ENCODE measurements at places on chromosomes 13 and 19.

DNA sequence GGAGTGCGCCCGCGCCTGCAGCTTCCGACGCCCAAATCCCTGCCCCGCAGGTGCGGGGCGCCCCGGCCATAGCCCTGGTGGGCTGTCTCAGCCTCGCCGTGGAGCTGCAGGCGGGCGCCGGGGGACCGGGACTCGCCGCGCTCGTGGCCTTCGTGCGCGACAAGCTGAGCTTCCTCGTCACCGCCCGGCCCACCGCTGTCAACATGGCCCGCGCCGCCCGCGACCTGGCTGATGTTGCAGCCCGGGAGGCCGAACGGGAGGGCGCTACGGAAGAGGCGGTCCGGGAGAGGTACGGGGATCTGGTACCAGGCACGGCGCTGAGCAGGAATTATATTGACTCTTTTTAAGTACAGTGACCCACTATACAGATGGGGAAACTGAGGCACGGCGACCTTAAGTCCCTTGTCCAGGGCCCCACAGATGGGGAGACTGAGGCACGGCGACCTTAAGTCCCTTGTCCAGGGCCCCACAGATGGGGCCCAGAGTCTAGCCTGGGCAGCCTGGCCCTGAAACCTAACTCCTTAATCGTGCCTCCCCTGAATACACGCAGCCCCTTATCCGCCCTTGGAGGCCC is 586 bp downstream of the MRI1 start:
- DNase-seq = no peak

DNA sequence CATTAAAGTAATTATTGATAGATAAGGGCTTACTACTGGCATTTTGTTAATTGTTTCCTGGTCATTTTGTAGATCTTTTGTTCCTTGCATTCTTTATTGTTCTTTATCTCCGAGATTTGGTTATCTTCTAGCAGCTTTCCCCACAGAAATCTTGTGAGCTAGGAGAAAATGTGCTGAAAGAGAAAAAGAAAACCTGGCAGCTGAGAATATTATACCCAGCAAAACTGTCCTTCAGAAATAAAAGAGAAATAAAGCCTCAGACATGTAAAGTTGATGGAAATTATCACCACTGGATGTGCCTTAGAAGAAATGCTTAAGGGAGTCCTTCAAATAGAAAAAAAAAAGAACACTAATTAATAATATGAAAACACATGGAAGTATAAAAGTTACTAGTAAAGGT is 464.9 kb upstream of the GPC6 start:
- DNase-seq = no peak

GRCh38 chr19:33248954-33249613 is 23.4 kb upstream of the SLC7A10 start:
- no peak for DNase-seq

- DNase-seq = peak; percentile 100
These were observed 58.3 kb upstream of the MEDAG start for GRCh38 chr13:30847650-30848307.

- no peak for DNase-seq
These were observed 6.9 kb upstream of the ANGPTL8 start for GRCh38 chr19:11232555-11232954.

DNA sequence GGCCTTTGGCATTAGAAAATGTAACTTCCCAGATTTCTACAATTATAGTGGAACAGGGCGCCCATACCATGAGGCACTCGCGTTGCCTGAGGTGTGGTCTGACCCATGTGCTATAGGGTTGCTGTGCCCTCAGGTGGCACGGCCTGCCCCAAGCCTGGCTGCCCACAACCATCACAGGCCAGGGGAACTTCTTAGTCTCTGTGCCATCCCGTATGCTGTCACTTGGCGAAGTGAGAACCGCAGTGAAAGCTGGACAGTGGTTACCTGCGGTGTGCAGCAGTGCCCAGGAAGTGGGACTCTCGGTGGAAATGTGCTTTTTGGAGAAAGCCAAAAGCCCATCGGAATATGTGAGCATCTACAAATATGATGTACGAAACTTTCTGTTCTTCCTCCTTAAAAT is 88.2 kb upstream of the GPR183 start:
- DNase-seq = no peak

DNA sequence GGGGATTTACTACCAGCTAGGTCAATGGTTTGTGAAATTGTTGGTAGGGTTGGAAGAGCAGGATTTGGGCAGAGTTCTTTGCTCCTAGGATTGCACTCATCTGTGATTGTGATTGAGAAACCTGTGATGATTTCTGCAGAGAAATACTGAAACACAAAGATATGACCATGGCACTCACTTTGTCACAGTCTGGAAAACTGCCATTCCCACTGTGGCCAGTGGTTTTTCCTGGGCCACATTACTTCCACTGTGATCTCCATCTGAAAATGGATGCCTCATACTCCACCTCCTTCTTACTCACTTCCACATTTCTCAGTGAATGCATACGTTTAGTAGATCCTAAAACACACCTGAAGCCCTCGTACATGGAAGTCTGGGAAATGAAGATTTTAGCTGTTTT is 593.2 kb downstream of the LMO7 start:
- DNase-seq = no peak

DNA sequence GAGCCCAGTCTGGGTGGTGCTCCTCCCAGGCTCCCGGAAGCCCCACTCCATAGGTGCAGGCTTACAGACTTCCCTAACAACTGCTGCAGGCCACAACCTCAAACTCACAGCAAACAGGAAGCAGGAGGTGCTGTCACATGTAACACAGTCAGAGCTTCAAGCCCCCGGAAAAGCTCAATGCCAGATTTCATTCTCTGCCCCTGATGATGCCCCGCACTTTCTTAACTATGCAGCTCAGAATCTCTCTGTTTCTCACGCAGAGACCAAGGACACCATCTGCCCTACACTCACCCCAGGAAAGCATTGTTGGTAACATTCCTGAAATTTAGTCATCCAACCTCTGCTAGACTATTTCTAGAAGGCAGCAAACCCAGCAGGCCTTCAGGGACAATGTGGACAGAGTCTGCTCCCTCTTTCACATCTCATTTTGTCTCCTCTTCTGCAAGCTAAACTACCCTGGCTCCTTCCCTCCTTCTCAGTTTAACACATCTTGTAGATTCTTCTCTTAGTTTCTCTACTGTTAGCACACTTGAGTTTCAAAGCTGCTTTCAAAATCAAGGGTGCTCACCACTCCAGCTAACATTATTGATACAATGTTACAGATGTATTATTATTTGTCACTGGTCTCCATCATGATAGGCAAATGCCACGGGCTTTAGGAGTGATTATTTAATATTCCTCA is 162.5 kb downstream of the KCTD12 start:
- peak; percentile 96 for DNase-seq

DNA sequence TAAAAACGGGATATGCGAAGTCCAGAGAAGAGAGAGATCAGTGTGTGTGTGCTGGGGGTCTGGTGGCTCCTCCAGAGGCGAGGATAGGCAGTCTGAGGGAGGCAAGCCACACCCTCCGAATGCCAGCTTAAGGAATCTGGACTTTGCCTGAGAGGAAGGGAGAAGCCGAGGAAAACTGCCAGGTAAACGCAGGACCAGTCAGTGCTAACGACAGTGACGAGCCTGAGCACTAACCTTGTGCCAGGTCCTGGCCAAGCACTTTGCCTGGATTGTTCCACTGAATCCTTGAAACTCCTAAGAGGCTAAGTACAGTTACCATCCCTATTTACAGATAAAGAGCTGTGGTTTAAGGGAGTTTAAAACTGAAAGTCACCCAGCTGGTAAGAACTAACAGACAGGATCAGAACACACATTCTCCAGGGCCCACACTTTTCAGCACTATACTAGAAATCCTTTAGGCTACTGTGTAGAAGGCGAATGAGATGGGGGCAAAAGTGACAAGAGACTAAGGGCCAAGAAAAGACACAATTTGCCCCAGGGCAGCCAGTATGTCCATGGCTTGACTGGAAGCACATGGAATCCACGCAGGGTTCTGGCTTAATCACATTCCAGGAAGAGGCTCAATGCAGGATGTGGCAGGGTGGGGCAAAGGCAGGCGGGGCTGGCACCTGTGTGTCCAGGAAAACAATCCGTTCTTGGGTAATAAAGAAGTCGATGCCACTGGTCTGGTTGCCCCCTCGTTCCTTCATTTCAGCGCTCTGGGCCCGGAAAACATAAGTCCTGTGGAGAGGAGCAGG is 15.1 kb downstream of the SMG9 start:
- DNase-seq = no peak

GRCh38 chr13:32548837-32549236 is 10.2 kb upstream of the N4BP2L2 start:
- peak; percentile 10 for DNase-seq

DNA sequence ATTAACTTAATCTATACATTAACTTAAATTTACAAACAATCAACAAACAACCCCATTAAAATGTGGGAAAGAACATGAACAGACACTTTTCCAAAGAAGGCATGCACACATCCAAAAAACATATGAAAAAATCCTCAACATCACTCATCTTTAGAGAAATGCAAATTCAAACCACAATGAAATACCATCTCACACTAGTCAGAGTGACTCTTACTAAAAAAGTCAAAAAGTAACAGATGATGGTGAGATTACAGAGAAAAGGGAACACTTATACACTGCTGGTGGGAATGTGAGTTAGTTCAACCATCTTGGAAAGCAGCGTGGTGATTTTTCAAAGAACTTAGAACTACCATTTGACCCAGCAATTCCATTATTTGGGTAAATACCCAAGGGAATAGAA is 759.2 kb upstream of the SLITRK1 start:
- DNase-seq = peak; percentile 31

DNA sequence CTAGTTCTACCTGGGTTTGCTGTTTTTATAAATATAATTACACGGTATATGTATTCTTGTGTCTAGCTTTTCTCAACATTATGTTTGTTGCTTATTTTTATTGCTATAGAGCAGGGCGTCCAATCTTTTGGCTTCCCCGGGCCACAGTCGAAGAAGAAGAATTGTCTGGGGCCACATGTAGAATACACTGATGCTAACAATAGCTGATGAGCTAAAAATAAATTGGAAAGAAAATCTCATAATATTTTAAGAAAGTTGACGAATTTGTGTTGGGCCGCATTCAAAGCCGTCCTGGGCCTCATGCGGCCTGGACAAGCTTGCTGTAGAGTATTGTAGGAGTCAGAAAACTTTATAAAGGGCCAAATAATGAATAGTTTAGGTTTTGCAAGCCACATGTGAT is 33.9 kb downstream of the GPR12 start:
- no peak for DNase-seq

DNA sequence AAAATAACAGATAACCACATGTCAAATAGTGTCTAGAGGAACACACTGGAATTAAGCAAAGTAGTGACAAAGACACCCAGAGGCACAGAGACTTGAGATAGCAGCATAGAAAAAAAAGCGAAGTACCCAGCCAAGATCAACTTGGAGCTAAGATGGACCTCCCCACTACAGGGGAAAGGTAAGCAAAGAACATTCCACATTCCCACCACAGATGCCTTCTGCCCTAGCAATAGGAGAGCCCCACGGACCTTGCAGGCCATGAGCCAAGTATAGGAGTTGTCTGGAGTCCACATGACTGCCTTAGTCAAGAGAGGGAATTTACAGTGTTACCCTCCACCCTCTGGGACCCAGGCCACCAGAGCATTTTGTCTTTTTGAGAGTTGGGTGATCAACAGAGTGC is 110.7 kb upstream of the SPRY2 start:
- DNase-seq = no peak

GRCh38 chr13:41244556-41244955 is 18.8 kb downstream of the MTRF1 start:
- DNase-seq = no peak

- DNase-seq = peak; percentile 48
These were observed 2.5 kb upstream of the GARIN5A start for GRCh38 chr19:50478901-50479715.

DNA sequence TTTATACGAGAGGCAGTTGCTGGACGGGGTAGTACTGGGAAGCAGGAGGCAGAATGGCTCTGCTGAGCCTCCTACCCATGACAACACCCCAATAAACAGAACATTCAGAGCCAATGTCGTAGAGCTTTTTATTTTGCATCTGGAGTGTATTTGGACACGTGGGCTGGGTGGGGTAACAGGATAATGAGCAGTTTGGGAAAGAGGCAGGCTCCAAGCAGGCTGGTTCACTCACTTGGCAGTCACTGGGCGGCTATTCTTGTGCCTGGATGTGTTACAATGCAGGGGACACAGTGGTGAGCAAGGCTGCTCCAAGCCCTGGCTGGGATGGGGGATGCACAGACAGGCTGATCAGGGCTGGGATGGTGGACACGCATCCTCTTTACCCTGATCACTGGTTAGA is 9.5 kb downstream of the ACTMAP start:
- DNase-seq = peak; percentile 85

DNA sequence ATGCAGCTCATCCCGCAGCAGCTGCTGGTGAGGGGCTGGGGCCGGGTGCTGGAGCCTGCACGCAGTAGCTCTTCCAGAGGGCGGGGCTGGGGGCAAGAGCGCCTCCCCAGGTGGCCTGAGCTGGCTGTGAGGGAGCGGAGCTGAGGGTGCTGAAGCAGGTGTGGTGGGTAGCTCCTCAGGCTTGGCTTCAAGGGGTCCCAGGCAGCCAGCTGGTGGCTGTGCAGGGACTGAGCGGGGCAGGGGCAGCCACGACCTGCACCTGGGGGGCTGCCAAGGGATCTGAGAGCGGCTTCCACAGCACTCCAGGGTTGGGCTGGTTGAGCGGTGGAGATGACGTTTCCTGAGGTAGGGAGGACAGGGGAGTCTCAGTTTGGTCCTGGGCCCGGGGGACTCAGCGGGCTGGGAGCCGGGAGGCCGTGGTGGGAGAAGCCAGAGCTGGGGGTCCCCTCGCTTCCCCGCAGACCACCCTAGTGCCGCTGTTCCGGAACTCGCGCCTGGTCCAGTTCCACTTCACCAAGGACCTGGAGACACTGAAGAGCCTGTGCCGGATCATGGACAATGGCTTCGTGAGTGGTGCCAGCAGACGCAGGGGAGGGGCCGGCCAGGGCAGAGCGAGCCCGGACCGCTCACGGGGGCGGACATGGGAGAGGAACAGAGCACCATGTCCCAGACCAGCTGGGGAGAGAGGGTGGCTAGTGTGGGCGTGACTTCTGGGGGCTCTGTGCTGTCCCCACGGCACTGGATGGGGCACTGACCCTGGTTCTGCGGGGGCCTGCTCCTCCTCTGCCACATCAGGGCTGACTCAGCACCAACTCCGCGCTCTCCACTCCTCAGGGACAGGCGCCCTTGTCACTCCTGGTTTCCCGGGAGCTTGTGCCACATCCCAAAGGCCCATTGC is 7.4 kb downstream of the PTOV1 start:
- no peak for DNase-seq

GRCh38 chr19:41166944-41167804 is 25.8 kb upstream of the CYP2S1 start:
- no peak for DNase-seq

DNA sequence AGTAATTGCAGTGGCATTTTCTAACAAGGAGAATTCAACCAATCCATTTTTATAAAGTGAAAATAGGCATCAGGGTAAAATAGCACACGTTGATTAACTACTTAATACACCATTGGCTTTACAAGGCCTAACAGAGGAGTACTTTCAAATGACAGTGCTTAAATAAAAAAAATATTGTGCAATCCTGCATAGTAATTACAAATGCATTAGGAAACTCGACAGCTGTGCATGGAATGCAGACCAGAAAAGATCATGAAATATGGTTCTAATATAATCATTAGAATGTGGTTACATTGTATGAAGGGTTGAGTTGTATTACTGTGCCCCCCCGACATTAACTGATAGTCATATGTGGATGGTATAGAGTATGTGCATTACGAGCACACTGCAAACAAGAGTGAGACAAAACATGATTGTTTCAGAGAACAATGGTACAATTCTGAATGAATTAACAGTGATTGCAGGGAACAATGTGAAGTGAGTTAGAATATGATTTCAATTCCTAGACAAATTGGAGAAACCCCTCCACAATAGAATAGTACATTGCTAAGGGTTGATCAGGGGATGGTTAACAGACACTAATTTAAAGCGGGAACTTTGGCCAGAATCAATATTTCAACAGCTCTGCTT is 270.6 kb downstream of the GPC5 start:
- no peak for DNase-seq

GRCh38 chr19:44698492-44699201 is at the start of gene CEACAM16:
TSS of gene CEACAM16 (plus strand) at chr19:44699151. CDS start at chr19:44701457, 2,306 bp downstream.
- DNase-seq = no peak

Measured in AG10803 (cell line).